Hematopoietic multipotent progenitor cell treated with erythropoietin and hydrocortisone succinate and interleukin-3 and kit ligand, for 8 days (in vitro differentiated cells): ENCODE measurements at places on chromosomes 5 and 9.

DNA sequence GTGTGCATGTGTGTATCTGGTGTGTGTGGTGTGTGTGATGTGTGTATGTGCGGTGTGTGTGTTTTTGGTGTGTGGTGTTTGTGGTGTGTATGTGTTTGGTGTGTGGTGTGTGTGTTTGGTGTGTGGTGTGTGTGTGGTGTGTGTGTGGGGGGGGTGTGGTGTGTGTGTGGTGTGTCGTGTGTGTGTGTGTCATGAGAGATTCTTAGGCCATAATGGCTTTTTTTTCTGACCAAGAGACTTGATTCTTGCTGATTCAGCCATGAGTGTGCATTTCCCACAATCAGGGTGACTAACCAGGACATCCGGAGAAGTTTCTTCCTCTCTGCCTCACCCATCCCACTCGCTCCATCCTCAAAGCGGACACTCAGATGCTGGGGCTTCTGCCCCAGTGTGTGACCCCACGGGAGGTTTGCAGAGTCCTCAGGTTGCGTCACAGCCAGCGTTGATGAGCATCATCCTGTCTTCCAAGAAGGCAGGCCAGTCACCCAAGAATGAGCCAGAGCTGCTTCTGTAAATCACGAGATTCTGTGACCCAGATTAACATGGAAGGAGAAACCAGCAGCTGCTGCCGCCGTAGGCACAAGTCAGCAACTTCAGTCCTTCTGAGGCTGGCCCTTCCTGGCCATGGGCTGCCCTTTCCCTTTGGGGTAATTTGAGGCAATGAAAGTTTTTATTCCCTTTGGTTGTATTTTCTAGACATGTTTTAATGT lies 12.5 kb upstream of the CTSL start:
- DNase-seq, result peak; percentile 62

- DNase-seq, result no peak
Observed at GRCh38 chr5:53318303-53318702, 162.1 kb upstream of the FST start.

GRCh38 chr9:123028136-123028535 lies 5.3 kb upstream of the GPR21 start:
- DNase-seq, result no peak

DNA sequence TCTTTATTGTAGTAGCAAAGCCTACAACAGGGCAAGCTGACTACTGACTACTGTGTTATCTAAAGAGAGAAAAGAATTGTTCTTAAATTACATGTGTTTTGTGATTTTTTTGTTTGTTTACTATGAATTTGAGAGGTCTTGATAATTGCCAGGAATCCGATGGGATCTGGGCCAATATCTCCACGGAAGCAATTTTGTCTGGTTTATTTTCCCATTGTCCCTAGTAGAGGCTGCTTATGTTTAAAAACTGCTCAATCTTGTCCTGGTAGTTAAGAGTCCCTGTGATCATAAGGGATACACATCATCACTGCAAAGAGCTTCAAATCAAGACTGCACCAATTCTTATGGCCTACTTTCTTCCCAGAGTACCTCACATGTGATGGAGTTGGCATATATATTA lies 94.4 kb downstream of the GLDC start:
- DNase-seq, result no peak
